ENCODE measurements at places on chromosomes 4 and X.

DNA sequence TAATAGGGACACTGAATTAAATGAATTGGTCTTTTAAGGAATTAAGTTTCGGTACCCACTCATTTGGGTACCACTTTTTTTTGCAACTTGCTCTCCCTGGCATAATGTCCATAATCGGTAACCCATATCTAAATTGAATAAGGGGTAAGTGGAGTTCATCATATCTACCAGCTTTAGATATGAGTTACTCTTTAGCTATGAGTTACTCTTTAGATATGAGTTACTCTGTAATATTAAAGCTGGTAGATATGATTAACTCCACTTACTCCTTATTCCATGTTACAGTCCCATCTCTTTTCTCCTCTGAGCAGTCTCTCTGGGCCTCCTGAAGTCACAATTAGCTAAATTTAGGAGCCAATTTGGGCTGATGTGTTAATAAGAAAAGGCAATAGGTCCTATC is 85.7 kb downstream of the TEX13C start:
- DNase-seq = no peak

- DNase-seq = no peak
These were observed 106.3 kb downstream of the FAM53A start for GRCh38 chr4:1577822-1578217.

DNA sequence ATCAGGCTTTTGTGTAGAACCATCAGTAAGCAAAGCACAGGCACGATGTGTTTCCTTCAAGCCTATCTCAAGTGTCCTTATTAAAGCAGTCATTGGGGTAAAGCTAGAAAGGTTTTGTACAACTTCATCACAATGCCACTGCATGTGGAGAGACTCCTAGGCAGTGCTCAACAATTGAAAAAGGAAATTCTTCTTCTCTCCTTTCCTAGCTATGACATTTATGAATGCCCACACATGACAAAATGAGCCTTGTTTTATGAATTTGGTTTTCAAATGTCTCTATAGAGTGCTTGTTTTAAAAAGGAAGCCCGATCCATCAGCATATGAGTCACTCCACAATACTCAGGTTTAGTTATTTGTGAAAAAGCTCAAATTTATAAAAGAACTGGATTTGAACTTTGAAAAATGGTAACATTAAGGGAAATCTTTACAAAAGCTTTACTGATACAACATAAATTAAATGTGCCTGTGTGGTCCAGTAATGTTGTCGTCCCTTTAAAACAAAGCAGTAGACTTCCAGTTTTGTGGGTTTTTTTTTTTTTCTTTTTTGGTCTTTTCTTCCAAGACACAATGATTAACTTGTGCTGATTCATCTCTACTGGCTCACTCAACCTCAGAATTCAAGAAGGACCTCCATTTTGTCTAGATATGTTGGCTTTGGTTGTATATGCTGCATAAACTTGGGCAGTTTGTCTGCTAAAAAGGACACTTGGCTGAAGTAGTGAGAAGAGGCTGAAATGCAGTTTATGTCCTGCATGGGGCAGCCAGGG is 273.8 kb downstream of the GASK1B start:
- no peak for DNase-seq

DNA sequence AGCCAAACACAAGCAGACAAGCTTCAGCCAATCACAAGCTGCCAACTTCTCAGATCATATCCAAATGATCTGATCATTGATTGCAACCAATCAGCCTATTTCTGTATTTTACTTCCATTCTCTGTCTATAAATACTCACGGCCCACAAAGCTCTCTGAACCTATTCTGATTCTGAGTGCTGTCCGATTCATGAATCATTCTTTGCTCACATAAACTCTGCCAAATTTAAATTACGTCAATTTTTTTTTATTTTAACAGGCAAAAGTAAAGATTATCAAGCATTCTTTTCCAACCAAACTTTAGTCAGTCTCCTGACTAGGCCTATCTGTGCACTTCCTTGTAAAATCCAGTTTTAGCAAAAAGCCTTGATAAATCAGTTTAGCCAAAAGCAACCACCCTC is 1.8 kb upstream of the TCEANC start:
- no peak for DNase-seq

DNA sequence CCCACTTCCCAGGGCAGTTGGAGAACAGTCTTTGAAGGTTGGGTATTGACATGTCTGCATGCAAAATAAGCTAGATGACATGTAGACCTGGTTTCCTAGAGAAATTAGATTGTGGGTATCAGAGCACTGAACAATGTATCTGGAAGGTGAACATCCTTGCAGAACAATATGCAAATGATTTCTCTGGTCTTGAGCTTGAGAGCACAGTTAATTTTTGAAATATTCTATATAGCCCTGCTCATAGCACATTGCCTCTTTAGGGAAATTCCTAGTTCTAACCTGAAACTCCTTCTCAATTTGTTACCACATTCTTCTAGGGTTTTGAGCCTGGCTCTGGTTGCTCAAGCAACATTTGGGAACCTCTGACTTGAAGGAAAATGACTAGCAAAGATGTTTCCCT is 41.6 kb upstream of the LAS1L start:
- DNase-seq = no peak

GRCh38 chrX:13167481-13168231 is 123.2 kb upstream of the FAM9C start:
- DNase-seq = peak; percentile 67

DNA sequence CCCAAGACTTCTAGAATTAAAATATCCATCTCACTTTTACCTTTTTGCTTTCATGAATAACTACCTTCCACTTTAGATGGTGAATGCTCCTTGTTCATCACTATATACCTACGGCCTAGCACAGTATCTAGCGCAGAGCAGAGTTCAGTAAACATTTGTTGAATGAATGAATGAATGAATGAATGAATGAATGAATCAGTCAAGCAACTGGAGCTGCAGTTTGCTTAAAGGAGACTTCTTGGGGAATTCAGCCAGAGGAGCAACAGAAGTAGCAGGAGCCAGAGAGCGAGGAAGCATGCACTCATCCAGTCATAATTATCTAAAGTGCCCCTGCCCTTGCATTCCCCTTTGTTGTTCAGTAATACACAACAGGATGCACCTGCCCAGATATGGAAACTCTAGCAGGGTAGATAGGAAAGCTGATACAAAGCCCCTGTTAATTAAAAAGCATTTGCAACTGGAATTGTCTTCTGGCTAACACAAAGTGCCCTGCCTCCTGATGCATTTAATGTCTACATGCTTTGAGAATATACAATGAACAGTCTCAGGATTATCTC is 103.0 kb upstream of the MBNL3 start:
- DNase-seq = no peak

Data from GM23248 (cell line).